ENCODE measurements at places on chromosomes 12 and 14.

DNA sequence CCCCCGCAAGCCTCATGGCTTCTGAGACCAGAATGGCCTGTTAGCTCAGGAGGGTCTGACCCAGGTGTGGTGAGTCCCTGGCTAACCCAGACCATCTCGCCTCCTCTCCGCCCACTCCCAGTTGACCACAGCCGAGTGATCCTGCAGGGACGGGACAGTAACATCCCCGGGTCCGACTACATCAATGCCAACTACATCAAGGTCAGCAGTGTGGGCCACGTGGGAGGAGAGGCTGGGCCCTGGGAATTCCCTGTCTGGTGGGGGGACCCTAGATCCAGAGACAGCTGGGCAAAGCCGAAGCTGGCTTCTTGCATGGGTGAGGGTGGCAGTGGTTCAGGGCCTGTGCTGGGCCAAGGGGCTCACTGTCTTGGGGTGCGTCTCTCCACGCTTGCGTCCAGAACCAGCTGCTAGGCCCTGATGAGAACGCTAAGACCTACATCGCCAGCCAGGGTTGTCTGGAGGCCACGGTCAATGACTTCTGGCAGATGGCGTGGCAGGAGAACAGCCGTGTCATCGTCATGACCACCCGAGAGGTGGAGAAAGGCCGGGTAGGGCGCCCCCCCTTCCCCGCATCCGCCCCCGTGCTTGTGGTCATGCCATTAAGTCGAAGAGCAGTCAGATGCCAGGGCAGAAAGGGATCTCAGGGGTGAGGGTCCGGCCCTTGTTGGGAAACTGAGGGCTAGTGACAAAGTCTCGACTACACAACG is 5.0 kb downstream of the PTPN6 start:
- no peak for DNase-seq

- no peak for DNase-seq
These were observed 174.4 kb downstream of the TMEM121 start for GRCh38 chr14:105700622-105701288.

DNA sequence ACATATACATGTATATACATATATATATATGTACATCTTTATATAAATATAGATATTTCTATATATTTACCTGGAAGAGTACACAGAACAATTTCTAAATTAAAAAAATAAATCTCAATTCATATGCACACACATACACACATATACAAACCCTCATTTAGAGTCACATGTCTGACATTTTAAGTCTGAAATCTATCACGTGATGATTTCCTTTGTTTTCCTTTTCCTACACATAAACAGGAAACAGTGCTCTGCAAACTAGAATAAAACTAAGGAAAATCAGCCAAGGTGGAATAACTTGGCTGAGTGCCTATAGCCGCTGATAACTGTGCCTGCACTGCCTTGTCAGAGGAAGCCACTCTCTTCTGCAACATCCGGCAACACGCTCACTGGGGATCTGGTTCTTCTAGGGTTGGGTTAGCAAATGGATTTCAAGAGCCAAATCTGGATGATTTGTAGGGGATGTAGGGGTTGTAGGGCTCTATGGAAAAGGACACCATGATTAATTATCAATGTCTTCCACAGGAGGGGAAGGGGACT is 480.7 kb downstream of the TMEM132D start:
- no peak for DNase-seq

GRCh38 chr12:97837401-97837800 is 374.8 kb downstream of the RMST start:
- DNase-seq: peak; percentile 1

GRCh38 chr12:88142610-88142991 is 494 bp downstream of the TMTC3 start:
- DNase-seq: peak; percentile 33

DNA sequence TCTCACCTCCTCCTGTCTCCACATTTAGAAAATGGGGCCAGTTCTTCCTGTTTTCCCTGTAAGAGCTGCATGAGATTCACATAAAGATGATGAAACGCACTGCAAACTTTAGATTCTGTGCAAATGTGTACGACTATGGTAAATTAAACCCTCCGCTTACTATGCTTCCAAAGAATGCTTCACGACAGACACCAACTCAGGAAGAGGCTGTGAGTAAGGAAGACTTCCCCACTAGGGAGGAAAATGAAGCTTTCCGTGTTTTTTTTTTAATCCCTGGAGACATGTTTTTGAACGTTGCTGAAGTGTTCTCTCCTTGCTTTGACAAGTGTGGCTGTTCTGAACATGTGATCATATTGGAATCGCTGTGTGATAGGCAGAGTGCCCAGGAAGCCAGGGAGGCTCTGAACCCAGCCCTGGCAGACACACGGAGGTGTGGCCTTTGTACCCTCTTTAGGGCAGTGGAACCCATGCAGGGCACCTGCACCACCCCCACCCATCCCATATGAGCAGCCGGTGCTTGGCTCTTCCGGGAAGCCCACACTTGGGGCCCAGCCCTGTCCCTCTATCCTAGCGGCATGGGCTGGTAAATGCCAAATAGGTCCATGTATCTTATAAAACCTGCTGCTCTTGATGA is 7.5 kb upstream of the SYNE3 start:
- DNase-seq: peak; percentile 81

DNA sequence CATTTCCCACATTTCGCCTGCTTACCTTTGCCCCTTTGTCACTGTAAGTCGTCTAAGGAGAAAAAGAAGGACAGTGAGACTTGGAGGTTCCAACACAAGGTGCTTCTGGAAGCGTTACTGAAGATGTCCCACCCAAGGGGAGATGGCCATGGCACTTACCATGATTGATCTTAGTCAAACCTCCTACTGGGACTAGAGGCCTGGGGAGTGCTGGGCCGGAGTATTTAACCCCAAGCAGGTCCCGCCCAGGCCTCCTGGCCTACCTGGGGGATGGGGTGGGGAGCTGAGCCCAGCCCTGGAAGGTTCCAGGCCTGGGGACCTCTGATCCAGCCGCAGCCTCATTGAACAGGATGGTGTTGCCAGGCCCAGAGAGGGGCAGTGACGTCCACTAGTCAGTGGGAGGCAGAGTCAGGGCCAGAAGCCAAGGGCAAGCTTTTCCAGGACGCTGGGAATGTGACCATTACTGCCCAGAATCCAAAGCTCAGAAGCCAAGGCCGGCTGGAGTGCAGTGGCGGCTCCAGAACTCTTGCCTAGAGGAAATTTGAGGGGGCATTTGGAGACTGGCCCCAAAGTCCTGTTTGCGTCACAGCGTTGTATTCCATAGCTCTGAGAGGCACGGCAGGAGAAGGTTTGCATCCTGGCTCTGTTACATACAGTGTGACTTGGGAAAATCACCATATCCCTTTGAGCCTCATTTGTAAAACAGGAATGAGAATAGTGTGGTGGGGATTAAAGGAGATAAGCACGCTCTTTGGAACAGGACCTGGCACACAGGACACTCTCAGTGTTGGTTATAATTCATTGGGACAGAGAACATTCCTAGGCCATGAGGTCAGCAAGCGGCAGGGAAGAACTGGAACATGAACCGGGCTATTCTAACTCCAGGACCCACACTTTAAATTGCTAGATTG is at the start of gene HPD:
Gene HPD, minus strand, starts transcription at position 198 of the 911 bp plus-strand sequence. Its CDS starts 36 bp downstream, at position 162.
- DNase-seq: peak; percentile 67

DNA sequence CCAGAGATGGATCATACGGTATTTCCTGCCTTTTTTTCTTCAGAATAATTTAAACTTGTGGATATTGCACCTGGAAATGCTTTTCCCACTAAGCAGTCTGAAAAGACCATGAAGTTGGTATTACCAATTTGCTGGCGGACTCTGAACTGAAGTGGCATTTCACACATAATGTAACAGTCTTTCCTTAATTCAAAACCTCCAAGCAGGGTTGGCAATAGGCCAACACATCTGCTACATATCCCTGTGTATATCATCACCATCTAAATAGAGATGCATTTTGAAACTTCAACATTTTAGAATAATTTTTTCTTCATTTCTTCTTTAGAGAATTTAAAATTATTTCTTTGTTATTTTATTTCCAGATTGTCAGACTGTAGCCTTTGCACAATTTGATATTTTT is 100.5 kb downstream of the TSPAN8 start:
- no peak for DNase-seq

DNA sequence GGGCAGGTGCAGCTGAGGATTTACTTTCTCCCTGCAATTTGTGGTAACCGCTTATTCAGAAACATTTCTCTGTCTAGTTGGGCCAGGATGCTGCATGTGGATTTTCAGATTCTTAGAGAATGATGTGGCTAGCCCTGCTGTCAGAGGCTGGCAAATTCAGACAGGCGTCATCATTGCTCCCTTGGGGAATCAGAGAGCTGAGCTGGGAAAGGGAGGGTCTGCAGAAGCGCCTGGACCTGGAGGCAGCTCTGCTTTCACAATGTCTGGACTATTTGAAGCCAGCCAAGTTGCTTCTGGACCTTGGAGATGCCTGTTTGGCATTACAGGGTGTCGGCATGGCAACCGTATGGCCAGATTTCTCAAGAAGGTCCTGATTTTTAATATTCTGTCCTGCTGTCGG is 3.4 kb downstream of the GALNT16 start:
- DNase-seq: peak; percentile 5

- DNase-seq: no peak
These were observed 121.2 kb downstream of the PRICKLE1 start for GRCh38 chr12:42468341-42468821.

- DNase-seq: no peak
These were observed 885.3 kb upstream of the TMEM132C start for GRCh38 chr12:127381681-127382080.

- DNase-seq: no peak
These were observed 10.5 kb downstream of the PRPF40B start for GRCh38 chr12:49633703-49634345.

GRCh38 chr14:33848706-33849454 is 102.0 kb downstream of the EGLN3 start:
- DNase-seq: peak; percentile 73

GRCh38 chr12:68374307-68374982 is 42.3 kb upstream of the MDM1 start:
- DNase-seq: no peak

DNA sequence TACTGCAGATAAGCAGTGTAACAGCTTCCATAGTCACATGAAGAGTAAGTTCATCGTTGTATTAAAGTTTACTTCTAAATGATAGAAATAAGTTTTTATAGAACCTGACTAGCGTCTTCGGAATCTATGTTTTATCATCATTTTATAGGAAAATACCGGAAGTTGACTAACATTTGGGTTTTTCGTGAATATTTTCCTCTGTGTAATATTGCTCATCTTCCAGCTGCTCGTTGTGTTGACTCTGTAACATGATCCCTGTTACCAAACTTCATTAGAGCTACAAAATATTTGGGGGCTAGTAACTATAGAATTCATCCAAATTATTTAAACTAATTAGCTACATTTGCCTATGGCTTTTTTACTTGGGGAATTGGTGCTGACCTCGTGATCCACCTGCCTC is 37.2 kb downstream of the DDX51 start:
- no peak for DNase-seq

DNA sequence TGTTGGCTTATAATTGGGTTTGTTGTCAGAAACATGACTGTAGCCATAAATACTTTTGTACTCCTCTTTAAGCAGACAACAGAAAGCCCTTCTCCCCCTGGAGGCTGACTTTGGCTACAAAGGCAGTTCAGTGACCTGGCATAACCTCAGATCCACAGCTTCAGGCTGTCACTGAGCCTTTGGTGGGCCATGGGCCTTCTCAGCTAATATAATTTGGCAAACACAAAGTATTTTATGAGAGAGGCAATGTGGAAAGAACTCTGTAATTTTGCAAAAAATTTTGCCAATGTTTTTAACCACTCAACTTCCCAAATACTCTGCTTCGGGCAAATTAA is 15.5 kb upstream of the MGP start:
- DNase-seq: no peak

- DNase-seq: no peak
These were observed 93.0 kb upstream of the MGAT4C start for GRCh38 chr12:86349196-86349595.

DNA sequence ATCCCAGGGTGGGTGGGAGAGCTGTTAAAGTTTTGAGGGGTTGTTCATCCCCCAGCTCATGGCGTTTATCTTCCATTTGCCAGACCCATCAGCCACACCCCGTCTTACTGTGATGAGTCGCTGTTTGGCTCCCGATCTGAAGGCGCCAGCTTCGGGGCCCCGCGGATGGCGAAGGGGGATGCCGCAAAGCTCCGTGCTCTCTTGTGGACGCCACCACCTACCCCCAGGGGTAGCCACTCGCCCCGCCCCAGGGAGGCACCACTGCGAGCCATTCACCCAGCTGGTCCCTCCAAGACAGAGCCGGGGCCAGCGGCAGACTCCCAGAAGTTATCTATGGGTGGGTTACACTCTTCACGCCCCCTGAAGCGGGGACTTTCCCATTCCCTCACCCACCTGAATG is 5.7 kb downstream of the RITA1 start:
- no peak for DNase-seq

- DNase-seq: peak; percentile 27
These were observed 49.7 kb downstream of the FAM222A start for GRCh38 chr12:109763201-109763841.

- DNase-seq: no peak
These were observed 219.6 kb downstream of the CCDC91 start for GRCh38 chr12:28409892-28410291.

DNA sequence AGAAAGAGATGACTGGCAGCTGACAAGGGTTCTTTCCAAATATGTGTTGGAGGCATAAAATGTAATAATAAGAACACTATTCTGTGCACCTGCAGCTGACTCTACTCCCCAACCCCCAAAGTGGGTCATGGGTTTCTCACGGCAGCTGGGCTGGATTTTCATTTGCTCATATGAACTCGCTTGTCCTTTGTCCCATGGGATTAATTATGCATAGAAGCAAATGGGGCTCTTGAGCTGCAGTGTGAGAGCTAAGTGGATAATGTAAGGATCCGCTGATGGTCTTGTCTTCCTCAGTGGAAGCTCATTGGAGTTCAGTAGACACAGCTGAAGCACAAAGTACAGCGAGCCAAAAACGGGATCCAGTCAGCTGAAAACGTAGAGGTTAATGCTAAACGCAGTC is 46.3 kb downstream of the TTC8 start:
- no peak for DNase-seq

GRCh38 chr12:81207173-81207572 is 129.3 kb downstream of the ACSS3 start:
- no peak for DNase-seq

- DNase-seq: no peak
These were observed 32.0 kb downstream of the EIF2S3B start for GRCh38 chr12:10537721-10538120.

DNA sequence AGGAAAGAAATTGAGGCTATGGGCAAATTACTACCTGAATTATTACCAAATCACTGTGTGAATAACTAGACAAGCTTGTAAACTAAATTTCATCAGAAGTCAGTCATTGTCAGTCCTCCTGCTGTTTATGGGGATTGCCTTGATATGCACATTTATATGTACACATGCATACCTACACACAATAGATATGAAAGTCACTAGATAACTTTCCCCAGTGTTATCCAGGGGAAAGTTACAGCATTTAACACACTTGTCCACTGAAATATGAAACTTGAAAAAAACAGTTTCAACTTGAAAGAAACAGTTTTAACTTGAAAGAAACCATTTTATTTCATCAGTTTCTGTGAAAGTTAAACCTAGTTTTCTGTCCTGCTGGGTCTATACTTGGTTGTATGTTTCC is 199.6 kb downstream of the SLC2A13 start:
- DNase-seq: no peak

DNA sequence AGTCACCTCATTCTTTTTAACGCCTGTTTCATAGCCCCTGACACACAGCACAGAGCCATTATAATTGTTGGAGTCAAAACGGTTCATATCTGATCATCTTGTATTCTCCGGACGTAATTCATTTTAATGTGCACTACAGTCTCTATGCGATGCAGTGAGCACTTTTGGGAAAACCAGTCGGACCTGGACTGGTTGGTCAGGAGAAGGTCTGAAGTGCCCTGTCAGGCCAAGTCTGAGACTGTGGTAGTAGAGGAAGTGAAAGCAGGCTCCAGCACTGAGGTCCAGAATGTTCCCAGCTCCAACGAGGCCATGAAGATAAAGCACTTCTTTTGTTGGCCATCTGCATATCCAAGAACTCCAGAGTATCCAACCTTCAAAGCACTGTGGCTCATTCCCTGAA is 117.1 kb upstream of the NCOR2 start:
- DNase-seq: peak; percentile 34

Data from trophoblast cell (in vitro differentiated cells and primary cell).